ENCODE measurements at places on chromosomes 3 and 15.
A peak's percentile ranks its signal among the peaks of the same experiment; 100 is the strongest.

DNA sequence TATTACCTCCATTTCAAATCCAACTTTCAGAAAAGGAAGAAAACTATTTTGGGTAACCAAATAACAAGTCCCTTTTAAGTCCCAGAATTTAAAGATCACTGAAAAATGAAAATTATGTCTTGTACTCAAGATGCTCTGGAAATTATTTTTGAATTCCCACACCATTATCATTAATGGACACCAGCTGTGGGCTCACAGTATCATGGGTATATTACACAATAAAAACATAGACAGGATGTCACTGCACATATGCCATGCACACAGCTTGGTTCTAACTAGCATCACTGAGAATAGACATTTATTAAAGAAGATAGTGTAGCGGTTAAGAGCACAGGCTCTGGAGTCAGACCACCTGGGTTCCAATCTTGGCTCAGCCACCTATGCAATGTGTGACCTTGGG is 130.4 kb downstream of the FRMD5 start:
- no peak for DNase-seq

- no peak for DNase-seq
These were observed 199.3 kb downstream of the TNIK start for GRCh38 chr3:171260899-171261298.

GRCh38 chr15:71660501-71660900 is 149.9 kb upstream of the NR2E3 start:
- no peak for DNase-seq

DNA sequence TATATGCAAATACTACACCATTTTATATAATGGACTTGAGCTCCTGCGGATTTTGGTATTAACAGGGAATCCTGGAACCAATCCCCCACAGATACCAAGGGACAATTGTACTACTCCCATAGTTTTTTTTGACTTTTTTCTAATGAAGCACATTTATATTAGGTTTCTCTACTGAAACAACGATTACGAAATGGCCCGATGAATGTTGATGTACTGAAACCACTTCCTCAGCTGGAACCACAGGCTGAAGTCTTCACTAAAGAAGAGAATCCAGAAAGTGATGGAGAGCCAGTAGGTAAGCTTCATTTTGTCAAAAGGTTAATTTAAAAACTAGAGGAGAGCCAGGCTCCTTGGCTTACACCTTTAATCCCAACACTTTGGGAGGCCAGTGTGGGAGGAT is 121.5 kb upstream of the LRRFIP2 start:
- DNase-seq = no peak

GRCh38 chr3:120022729-120023128 is 71.5 kb downstream of the GSK3B start:
- no peak for DNase-seq

GRCh38 chr15:93324186-93324975 is 235.4 kb upstream of the RGMA start:
- no peak for DNase-seq

DNA sequence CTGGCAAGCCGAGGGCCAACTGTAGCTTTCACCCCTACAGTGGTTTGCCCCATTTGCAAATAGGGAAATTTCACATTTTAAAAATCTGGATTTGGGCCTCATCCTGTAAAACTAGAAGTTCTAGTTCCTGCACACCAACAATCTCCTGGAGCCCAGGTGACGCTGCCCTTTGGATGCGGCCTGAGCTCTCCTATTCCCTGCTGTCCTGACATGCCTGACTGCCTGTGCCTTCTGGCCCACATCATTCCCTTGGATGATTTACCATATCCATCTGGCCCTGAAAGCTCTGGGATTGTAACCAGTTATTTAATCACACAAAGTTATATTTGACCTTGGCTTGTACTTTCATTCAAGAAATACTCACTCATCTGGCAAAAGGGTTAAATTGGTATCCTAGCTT is 272.3 kb downstream of the ARRDC4 start:
- DNase-seq = no peak

DNA sequence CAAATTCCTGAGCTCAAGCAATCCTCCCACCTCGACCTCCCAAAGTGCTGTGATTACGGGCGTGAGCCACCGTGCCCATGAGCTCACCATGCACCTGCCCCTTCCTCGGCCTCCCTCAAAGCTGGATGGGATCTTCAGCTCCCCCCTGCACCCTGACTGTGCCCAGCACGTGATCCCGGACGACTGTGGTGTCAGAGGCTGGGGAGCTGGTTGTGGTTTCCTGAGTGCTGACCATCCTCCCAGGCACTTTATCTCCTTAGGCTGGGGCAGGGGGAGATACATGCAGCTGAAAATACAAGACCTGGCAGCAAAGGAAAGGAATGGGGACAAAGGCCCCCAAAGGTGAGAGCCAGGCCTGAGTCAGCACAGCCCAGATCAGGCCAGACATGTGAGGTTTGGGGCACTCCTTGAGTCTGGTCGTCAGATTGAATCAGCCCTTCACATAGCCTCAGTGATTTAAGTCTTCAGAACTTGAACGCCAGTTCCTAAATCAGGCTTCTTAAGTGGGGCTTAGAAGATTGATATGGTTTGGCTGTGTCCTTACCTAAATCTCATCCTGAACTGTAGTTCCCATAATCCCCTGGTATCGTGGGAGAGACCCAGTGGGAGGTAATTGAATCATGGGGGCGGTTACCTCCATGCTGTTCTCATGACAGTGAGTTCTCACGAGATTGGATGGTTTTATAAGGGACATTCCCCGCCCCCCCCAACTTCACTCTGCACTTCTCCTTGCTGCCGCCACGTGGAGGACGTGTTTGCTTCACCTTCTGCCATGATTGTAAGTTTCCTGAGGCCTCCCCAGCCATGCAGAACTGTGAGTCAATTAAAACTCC is 35.8 kb downstream of the PRKCD start:
- no peak for DNase-seq

DNA sequence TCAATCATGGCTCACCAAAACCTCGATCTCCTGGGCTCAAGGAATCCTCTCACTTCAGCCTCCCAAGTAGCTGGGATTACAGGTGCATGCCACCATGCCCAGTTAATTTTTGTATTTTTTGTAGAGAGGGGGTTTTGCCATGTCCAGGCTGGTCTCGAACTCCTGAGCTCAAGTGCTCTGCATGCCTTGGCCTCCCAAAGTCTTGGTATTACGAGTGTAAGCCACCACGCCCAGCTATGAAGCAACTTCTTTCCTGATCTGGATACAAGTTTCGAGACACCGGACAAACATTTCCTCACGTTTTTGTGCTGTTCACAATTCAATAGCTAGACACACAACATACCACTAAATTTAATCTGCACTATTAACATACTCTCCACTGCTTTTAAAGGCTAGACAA is 3.4 kb upstream of the SYNM start:
- DNase-seq = no peak

DNA sequence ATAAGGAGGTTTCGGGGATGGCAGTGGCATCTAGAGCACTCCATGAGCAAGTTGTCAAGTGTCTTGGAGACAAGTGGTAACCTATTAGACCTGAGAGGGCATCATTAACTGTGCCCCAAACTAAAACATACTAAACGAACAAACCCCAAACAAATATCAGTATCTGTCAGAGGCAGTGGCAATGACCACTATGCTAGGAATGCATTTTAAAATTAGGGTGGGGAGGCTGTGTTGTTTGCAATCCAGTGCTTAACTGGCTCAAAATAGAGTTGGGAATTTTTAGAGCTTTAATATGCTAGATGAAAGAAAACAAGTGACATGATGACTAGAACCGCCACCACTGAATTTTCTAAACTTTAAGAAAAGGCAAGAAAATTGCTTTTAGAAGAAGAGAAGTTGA is 51.8 kb upstream of the TPRG1 start:
- no peak for DNase-seq

DNA sequence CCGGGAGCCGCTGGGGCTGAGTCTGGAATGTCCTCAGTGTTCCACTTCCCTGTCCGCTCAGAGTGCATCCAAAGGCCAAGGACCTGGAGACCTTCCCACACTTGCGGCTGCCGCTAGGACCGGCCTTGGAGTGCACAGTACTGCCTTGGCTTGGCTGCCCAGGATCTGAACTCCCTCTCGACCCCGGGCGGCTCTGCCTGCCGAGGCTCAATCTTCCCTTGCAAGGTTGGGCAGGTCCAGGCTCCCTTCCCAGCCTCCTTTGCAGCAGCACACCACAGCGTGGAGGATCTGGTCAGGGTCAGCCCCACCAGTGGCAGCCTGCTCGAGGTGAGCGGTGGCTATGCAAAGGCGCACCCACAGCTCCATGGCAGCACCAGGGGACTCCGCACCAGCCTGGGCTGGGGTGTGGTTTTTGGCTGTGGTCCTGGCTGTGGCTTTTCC is 69.2 kb downstream of the PLXNA1 start:
- peak; percentile 80 for DNase-seq

GRCh38 chr3:112321867-112322652 is 10.9 kb upstream of the CD200 start:
- DNase-seq = no peak

DNA sequence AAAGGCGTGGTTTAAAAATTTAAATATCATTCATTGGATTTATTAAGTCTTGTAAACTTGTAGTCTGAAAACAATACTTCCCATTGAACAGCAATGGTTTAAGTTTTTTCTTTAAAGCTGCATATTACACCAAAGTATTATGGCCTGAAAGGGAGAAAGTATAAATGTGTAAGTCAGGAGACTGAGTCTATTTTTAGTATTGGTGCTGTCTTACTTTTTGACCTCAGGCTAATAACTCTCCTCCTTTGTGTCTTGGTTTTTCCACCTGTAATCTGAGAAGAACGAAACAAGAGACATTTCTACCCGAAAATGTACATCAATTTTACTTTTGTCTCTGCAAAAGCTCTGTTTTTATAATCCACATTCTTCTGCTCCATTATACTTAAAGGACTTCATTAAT is 7.6 kb downstream of the C15orf61 start:
- DNase-seq = no peak

DNA sequence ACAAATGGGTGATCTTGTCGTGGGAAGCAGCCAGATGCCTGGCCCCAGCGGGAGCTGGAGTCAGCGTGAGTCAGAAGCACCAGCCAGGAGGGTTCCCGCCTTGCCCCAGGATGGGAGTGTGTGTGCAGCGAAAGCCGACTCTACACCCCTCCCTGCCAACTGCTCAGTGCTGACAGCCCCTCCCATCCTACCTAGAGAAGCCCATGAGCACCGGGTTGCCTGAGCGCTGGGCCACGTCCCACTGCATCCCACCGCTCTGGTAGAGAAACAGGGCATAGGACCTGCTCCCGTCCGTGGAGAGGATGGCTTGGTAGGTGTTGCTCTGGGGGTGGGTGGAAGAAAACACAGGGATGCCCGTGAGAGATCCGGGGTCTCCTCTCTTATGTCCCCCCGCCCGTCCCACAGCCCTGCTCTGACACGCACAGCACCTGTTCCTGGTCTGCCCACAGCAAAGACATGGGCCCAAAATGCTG is 42.9 kb downstream of the MUC4 start:
- DNase-seq = no peak

GRCh38 chr3:182399978-182400737 is 393.1 kb upstream of the ATP11B start:
- DNase-seq = no peak

DNA sequence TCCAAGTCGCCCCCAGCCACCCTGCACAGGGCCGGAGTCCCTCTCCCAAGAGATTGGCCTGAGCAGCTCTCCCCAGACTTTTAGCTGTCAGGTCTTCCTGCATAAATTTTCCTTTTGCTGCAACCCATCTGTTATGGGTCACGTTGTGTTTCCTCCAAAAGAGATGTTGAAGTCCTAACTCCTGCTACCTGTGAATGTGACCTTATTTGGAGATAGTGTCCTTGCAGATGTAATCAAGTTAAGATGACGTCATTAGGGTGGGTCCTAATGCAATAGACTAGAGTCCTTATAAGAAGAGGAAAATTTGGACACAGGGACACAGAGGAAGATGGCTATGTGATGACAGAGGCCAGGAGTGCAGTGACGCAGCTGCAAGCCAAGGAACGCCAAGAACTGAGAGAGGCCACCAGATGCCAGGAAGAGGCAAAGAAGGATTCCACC is 13.2 kb upstream of the SLC6A6 start:
- no peak for DNase-seq

DNA sequence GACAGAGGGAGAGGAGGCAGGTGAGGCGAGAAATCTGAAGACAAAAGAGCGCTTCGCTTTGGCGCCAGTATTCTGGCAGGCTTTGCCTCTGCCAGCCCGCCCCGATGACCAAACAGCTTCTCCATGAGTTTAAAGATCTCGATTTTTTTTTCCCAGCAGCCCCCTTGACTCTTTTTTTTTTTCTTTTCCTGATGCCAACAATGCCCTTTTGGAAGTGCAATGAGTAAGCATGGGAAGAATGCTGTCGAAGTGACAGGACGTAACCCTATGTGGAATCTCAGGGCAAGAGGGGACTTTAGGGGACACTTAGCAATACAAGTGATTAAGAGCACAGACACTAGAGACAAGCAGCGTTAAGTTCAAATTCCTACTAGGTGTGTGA is 211.7 kb downstream of the FGF12 start:
- no peak for DNase-seq

- no peak for DNase-seq
These were observed 54.7 kb upstream of the SLCO2A1 start for GRCh38 chr3:134084242-134084950.

DNA sequence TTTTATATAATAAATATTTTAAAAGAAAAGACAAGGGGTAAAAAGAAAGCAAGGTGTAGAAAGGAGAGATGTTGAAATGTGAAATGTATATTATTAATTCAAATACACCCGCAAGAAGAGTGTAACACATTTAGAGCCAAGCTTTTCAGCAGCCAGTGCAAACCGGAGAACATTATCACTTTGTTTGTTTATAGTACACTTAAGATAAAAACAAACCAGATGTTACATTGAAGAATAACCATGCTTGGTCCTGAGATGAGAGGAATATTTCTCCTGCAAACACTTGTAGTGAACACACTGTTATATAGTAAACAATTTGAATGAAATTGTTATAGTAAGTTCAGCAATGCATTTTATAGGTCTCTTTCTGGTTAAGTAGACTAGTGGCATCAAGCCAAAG is 1441.5 kb downstream of the OTOL1 start:
- DNase-seq = no peak

GRCh38 chr15:44675911-44676310 is 12.4 kb upstream of the SPG11 start:
- DNase-seq = no peak

GRCh38 chr3:157376603-157377300 is 59.9 kb upstream of the PTX3 start:
- no peak for DNase-seq

DNA sequence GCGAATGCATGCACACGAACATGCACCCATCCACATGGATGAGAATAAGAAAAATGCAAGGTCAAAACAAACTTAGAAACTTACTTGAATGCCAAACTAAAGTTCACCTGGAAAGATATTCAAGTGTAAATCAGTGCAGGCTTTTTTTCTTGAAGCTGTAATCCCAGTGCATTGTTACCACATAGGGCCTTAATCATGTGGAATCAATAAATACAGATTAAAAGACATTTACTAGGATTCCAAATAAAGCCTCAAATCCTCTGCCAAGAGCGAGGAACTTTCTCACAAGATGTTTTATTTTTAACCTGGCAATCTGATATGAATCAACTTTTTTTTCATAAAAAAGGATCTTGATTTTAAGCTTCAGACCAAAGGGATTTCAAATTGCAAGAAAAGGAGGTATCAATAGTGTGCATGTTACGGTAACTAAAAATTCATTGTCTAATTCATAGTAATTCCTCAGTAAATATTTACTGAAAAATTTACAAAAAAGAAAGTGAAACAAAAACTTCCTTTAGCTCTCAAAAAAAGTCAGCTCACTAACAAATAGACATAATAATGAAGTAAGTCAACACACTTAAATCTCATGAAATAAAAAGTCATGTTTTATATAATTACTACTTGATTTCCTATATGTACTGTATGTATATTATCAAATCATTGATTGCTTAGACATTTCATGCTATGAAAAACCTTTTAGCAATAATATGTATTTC is 978.6 kb downstream of the PLOD2 start:
- DNase-seq = no peak

GRCh38 chr3:170211668-170212067 is 10.6 kb upstream of the PRKCI start:
- DNase-seq = no peak

All from left ventricle myocardium inferior (tissue), 1 donor.